RCC 7860 (cell line): ENCODE measurements at places on chromosomes 12 and 14.

DNA sequence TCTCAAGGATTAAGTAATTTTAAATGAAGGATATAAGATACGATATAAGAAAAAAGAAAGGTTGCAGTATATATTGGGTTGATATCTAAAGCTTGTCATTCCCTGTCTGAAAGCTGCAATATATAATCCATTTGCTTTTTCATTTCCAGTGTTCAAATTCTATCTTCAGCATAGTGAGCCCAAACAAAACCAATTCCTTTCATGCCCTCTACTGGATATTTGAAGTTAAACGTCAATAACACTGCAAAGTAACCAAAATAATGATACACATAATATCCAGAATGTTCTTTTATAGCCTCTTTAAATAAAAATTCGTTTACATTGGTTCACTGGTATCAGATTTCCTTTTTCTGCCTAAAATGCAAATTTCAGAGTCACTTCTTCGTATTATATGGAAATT is 64.5 kb upstream of the DAAM1 start:
- peak; percentile 25 for DNase-seq

DNA sequence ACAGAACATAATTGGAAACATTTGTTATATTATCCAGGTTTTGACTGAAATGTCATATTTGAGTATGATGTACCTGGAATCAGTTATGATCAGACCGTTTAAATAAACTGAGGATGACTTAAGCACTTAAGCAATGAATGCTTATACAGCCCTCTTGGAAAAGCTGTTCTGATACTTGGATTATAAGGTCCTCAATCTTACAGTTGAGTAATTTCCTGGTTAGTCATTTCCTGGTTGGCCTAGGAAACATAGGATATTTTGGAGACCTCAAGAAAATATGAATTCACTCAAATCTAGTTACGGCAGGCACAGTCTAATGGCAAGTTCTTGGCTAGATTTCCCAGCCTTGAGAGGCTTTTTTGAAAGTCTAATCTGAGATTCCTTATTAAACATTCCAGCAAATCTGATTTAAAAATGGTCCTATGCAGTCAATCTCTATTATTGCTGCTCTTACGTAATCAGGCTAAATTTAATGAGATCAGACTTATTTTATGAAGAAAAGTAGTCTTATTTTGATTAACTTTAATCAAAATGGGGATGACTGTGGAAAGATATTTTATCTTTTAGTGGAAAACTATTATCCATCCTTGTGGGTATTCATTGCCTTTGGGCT is 447.2 kb downstream of the SNAPC1 start:
- peak; percentile 4 for DNase-seq

- DNase-seq = no peak
These were observed 941.5 kb upstream of the MDGA2 start for GRCh38 chr14:48616931-48617330.

DNA sequence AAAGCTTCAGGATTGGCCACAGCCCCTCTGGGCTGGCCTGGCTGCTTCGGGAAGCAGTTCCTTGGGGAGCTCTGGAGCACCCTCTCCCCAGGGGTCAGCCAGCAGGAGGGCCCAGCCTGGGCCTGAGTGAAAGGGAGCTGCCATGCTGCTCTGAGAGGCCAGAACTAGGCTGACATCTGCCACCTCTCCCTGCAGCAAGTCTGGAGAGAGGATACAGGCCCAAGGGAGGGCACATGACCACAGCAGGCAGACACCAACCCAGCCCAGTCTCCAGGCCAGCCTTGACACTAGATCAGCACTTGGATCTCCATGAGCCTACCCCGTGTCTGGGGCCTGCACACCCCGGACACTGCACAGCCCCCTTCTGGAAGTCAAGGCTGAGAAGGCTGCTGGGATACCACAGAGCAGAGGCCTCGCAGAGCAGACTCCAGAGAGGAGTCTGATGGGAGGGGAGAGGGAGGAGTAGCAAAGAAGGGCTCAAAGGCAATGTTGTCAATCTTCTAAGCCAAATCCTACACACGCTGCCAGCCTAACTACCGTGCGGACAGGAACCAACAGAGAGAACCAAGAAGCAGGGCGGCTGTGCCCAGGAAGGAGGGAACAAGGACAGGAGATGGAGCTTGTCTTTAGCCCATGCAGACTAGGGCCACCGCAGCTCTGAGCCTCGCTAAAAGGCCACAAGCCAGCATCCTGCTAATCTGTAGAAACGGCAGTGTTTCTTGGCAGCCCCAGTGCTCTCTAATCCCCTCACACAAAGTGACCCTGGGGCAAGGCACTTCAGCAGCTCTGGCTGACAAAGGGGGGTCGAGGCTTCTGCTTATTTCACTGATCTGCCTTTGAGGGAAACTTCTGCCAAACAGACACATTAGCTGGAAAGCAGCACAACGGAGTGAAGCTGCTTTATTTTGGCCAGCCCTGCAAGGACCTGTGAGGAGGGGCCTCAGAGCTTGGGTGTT is 12.9 kb downstream of the COL2A1 start:
- DNase-seq = no peak

DNA sequence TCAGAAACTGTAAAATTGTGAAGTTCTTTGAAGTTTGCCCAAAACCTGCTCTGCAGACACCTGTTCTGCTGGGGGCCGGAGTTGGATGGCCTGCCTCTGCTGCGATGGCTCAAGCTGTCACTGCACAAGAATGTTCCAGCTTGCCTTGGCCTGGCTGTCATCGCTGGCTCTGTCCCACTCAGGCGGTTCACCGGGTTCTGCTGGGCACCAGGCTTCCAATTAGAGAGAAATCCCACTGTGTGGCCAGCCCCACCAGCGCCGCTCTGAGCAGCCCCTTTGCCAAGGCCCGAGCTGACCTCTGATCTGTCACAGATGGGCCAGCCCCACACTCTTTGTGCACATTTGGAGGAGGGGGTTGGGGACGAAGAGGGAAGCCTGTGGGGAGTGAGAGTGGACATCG is 71.7 kb upstream of the GPATCH2L start:
- DNase-seq = no peak

- DNase-seq = peak; percentile 81
These were observed 224.2 kb upstream of the PWP1 start for GRCh38 chr12:107461222-107461975.

DNA sequence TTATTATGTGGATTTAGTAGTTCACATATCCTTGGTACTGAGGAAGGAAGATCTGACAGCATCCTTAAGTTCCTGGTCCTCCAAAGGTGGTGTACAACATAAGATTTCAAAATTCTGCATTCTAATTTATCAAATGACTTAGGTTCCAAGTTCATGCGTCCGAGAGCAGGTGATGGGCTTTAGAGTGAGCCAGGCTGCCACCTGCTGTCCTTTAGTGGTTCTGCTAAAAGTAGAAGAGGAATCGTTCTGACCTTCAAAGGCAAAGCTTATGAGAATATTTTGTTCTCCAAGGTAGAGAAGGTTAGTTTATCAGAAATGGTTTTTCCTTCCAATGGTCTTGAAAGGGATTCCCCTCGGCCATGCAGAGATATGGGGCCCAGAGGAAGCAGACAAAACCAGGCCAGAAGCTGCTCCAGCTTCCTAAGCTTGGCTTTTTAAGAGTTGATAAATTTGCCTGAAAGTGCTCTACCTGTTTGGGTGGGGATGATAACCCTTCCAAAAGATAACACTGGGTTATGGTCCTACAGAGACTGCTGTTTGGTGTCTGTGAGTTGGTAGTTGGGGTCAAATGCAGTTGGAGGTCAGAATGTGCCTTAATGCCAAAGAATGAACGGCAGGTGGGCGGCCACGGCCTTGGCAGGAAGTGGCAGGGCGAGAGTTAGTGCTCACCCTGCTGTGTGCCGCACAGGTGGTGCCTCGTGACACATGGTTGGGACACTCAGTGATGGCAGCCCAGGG is 29.1 kb upstream of the LRTM2 start:
- peak; percentile 45 for DNase-seq

- DNase-seq = no peak
These were observed 613.9 kb downstream of the SOX5 start for GRCh38 chr12:23335593-23335992.

DNA sequence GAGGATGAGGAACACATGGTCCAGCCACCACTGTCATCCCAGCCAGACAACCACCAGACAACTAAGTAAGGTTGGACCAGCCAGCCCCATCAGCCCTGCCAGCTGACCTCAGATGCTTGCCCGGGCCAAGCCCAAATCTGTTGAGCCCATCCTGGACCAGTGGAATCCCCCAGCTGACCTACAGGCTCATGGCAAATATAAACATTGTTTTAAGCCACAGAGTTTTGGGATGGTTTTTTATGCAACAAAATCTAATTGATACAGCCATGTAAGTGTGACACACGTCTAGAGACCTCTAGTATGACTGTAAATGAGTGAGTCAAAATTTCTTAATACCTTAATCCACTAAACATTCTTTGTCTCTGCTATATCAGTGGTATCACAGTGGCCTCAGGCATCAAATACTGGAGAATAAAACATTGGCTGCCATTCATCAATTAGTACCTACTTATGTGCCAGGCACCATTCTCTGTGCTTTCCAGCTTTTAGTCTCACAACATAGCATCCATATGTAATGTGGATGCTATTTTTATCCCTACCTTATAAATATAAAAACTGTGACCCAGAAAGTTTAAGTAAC is 24.2 kb upstream of the NT5DC3 start:
- no peak for DNase-seq

- peak; percentile 29 for DNase-seq
These were observed 269.9 kb downstream of the ADAMTS20 start for GRCh38 chr12:43282106-43282505.

DNA sequence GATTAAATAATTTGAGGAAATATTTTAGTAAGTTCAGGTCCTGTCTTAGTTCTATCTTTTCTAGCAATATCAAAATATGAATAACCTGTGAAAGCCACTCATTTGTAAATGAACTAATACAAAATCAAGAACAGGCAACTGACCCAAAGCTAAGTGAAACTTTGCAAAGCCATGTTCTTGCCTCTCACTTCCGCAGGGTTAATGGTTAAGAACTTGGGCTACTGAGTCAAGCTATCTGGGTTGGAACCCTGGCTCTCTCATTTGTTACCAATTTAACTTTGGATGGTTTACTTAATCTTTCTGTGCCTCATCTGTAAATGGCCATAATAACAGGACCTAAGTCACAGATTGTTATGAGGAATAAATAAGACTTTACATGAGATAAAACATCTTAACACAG is 2.8 kb downstream of the KIF21A start:
- no peak for DNase-seq

GRCh38 chr12:9634177-9634803 is 26.6 kb upstream of the KLRB1 start:
- DNase-seq = peak; percentile 26

GRCh38 chr14:64465831-64466554 is 694 bp downstream of the AKAP5 start:
- DNase-seq = no peak

- DNase-seq = no peak
These were observed 121.2 kb downstream of the RAD51B start for GRCh38 chr14:67940486-67941455.

DNA sequence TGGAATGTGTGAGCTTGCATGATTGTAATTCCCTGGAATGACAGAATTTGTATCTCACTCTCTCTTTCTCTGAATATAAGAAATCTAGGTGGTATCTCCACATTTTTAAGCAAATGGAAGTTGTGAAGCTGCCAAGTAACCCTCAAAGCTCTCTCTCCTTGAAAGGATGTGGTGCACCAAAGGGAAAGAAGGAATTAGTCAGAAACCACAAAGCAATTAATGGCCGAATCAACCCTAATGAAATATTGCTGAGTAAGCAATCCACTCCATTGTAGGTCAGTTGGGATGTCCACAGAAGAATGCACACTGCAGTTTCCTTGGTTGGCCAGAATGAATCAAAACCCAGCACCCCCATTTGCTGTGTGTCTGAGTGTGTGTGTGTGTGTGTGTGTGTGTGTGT is 153.5 kb downstream of the KCNA5 start:
- peak; percentile 58 for DNase-seq

GRCh38 chr14:45705940-45706534 is 453.0 kb upstream of the MIS18BP1 start:
- DNase-seq = no peak

DNA sequence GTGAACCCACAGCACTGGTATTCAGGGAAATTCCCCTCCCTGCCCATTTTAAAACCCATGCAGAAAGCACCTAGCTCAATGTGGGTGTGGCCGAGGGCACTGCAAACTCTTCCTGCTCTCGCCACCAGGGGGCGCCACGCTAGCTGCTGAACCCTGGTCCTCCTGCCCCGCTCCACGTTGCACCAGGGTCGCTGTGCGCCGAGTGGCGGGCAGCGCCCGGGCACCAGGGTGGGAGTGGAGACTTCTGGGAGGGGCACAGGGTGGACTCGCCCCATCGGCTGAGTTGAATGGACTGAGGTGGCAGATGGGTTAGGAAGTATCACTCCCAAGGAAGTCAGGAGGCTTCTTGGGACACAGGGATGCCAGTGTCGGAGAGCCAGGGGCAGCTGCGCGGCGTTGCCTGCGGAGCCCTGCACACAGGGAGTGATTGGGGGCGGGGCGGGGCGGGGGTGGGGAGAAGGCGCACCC is 48.1 kb upstream of the BCL11B start:
- peak; percentile 17 for DNase-seq

- no peak for DNase-seq
These were observed 973.2 kb downstream of the AACS start for GRCh38 chr12:126038434-126038833.

GRCh38 chr12:23929906-23930305 is 19.6 kb downstream of the SOX5 start:
- DNase-seq = no peak

DNA sequence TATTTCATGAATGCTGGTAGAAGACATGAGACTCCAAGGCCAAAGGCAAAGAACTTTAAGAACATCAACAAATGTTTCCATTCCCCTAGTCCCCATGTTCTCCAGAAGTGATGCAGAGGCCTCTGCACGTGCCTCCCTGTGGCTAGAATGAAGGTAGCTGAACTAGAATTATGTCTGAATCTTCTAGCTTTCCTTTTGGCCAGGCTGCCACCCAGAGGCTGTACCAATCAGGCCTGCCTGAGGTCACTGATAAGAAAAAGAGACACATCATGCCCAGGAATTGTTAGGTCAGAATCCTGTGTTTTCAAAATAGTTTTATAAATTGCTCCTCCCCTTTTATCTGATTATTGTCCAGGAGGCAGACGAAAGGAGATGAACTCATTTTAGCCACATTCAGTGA is 188.0 kb upstream of the SLC16A7 start:
- no peak for DNase-seq

DNA sequence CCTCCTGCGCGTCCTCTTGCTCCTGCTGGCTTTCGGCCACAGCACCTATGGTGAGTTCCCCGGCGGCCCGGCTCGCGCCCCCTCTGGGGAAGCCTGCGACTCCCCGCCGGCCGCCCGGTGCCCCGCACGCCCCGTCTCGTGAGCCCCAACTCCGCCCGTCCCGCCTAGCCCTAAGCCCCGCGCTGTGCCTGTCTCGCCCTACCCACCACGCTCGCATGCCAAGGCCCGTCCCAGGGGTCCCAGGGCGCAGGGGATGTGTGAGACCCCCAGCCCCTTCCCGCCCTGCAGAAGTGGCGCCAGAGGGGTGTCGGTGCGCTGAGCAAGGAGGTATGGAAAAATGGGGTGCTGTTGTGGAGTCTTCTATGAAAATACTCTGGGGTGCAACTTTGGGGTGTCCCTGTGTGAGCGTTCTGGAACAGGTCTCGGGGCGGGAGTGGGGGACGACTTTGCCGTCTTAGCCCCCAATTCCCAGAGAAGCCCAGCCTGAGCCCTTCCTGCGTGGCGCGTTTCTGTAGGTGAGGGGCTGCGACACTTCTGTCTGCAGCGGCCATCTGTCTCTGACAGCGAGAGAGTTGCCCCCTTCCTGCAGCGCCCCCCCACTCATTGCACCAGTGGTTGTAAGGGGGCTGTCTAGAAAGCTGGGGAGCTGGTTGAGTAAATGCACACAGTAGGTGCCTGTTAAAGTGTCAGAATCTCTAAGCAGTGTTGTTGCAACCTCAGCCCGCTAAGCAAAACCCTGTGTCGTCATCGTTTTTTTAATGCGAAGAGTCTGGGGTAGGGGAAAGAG is 587 bp downstream of the DLK1 start:
- no peak for DNase-seq
